ENCODE measurements at places on chromosomes 6 and 20.

- DNase-seq = peak; percentile 80
These were observed 41.1 kb upstream of the TMEM170B start for GRCh38 chr6:11496152-11497060.

DNA sequence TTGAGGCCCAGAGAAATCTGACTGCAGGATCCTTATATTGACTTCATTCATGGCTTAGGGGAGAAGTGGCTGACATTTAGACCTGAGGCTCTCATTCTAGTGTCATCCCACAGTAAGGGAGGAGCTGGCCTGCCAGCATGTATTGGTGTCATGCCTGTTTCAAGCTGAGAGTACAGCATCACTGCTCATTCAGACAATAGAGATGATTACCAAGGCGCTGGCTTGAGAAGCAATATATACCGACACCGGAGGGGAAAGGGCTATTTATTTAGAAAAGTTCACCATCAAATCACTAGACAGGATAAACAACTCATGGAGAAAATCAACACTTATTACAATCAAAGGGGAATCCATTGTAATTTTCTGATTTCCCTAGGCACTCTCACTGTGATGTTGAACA is 84.4 kb upstream of the HDAC2 start:
- no peak for DNase-seq

GRCh38 chr20:47164140-47164539 is 192.4 kb downstream of the ZMYND8 start:
- no peak for DNase-seq

GRCh38 chr6:26286168-26286877 is 78.7 kb upstream of the BTN3A2 start:
- DNase-seq = peak; percentile 44

DNA sequence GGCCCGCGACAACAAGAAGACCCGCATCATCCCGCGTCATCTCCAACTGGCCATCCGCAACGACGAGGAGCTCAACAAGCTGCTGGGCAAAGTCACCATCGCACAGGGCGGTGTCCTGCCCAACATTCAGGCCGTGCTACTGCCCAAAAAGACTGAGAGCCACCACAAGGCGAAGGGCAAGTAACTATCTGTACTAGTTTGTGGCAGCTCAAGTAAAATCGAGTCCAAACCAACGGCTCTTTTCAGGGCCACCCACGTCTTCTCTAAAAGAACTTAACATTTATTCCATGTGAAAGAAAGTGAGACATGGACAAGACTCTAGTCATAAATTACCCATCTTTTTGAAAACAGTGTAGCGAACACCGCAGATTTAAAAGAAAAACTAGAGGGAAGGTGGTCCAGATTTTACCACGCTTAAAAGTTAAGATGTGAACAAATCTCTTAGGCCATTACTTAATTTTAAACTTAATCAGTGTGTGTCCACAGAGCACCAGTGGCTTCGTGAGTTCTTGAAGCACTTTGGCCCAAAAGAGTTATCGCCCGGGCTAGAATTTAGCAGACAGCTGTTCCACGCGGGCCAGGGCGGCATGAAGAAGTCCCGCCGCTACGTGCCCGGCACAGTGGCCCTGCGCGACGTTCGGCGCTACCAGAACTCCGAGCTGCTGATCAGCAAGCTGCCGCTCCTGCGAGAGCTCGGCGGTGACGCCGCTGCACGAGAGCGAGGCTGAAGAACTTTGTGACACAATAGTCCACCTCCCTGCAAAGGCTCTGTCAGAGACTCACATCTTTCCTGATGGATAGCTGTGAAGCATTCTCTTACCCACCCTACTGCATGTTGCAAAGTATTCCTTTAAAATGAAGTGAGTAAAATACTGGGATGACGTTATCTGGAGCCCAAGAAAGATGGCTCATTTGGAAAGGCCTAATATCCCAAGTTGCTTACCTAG is 113.9 kb upstream of the PRSS16 start:
- DNase-seq = peak; percentile 42

- no peak for DNase-seq
These were observed 6.7 kb downstream of the MTCH1 start for GRCh38 chr6:36979347-36979742.

- no peak for DNase-seq
These were observed 118.4 kb downstream of the MYLK4 start for GRCh38 chr6:2632368-2632767.

DNA sequence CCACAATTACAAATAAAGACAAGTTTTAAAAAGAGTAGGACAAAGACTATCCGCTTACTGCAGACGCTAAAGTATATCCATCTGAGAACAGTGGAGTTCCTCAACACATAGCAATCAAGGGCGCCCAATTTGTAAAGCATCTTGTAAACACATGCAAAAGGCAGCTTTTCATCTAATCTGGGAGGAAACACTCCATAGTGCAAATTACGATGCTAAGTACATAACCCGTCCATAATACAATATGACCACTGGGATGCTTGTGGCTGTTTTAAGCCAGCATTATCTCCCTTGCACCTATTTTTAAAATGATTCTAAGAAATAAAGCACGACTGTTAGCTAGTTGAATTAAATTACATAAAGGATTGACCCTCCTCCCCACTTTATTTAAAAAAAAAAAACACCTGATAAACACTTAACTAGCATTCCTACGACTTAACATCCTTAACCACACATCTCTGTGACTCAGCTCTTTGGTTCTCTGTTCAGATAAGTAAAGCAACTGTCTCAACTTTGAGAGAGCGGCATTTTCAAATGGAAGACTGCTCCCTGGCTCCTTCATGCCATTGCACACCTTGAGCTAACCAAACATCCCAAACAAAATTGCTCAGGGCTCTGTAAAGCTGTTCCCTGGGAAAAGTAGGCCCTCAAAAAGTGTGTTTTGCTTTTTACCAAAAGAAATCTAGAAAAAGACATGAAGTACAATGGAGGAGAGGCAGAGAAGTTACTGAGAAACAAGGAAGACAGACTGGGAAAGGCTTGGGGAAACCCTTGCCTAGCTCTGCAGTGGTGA is 14.2 kb downstream of the SLC22A23 start:
- DNase-seq = no peak

DNA sequence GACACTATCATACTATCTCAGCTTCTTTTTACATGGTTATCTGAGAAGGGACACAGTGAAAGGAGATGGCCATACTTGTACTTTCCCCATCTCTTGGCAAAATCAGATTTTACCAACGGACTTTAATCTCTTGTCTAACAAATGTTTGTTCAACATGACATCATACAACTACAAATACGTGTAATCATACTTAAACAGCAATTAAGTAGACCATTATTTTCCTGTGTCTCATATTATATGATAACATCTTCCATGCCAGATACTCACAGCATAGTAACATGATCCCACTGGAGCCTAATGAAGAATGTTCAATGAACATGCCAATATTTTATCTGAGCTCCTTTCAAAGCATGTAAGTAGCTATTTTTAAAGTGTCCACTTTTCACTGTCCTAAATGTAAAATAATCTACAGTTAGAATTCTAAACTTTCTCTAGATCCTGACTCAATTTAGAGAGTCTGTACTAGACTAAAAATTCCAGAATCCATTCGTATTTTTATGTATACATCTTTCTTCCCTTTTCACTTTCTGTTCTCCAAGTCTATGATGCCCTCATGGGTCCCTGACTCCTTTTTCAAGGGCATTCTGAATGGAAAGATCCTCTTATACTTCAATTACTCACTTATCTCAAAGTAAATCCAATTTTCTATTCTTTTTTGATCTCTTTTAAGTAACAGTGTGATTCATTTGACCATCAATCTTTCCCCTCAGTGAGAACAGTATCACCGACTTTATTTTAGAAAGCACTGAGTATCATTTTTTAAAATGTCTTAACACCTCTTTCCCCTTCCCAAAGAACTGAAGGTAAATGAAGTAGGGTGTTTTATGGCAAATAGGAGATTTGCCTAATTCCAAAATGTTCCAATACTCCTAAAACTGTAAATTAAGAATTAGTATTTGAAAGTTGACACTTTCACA is 133.5 kb downstream of the CDK19 start:
- no peak for DNase-seq

- no peak for DNase-seq
These were observed 109.5 kb upstream of the CD93 start for GRCh38 chr20:23195636-23196035.

- no peak for DNase-seq
These were observed 31.7 kb upstream of the NTSR1 start for GRCh38 chr20:62676976-62677375.

DNA sequence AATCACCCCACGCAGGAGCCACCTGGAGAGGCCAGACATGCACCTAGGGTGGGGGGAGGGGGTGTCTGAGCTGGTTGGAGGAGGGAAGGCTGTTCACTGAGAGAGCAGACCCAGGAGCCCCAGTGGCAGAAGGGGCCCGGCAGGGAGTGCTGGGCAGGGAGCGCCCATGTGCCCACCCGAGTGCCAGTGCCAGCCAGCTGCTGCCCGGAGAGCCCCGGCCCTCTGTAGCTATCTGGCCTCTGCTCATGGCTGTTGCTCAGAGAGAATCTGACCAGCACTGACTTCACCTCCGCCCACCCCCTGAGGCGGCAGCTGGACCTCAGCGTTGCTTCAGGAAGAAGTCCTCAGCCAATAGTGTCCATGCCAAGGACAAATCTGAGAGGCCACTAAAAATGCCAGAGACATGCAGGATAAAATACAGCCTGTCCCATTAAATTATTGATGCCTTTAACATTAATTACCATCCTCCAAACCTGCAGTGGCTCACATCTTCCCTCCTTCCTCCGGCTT is 22.8 kb downstream of the SLC17A9 start:
- DNase-seq = no peak

- DNase-seq = no peak
These were observed 21.1 kb downstream of the GCNT2 start for GRCh38 chr6:10542213-10542612.

GRCh38 chr6:114008331-114008730 is 37.4 kb upstream of the HDAC2 start:
- no peak for DNase-seq

- DNase-seq = no peak
These were observed 920 bp downstream of the ZBTB12 start for GRCh38 chr6:31900917-31901414.

GRCh38 chr6:87182321-87182720 is 27.0 kb downstream of the ZNF292 start:
- DNase-seq = peak; percentile 13

- no peak for DNase-seq
These were observed 260.1 kb downstream of the BTBD3 start for GRCh38 chr20:12177657-12178293.

DNA sequence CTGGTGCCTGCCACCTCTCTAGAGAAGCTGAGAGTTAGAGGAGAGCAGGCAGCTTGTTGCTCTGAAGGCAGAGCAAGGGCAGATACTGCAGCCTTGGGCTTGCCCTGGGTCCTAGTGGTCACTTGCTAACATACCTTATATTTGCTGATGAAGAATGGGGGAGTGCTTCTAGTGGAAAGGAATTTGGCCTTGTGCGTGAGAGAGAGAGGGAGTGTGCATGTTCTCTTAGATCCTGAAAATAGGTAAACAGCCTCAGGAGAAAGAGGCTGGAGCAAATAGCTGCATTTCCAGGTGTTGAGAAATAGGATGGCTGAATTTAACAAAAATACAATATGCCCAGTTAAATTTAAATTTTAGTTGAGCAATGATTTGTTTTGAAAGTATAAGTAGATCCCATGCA is 724.5 kb upstream of the FLRT3 start:
- DNase-seq = no peak

GRCh38 chr6:33744001-33744848 is 2.5 kb downstream of the IP6K3 start:
- DNase-seq = peak; percentile 84

GRCh38 chr6:132101535-132101934 is 150.4 kb upstream of the CCN2 start:
- DNase-seq = no peak

DNA sequence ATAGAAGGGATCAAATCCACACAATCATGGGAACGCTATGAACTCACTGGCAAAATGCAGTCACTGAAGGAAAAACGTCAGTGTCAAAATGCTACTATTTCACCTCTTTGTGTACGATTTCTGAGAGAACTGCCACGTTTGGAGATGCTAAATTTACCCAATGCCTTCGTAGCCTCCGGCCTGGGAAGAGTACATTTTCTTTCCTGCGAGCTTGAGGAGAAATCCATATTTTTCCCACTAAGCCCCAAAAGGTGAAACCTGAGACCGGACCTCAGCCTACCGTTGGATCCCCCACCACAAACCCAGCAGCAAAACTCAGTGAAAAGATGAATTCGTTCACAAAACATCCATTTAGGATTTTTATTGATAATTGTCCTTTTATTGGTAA is 131.7 kb downstream of the GPX5 start:
- DNase-seq = no peak

DNA sequence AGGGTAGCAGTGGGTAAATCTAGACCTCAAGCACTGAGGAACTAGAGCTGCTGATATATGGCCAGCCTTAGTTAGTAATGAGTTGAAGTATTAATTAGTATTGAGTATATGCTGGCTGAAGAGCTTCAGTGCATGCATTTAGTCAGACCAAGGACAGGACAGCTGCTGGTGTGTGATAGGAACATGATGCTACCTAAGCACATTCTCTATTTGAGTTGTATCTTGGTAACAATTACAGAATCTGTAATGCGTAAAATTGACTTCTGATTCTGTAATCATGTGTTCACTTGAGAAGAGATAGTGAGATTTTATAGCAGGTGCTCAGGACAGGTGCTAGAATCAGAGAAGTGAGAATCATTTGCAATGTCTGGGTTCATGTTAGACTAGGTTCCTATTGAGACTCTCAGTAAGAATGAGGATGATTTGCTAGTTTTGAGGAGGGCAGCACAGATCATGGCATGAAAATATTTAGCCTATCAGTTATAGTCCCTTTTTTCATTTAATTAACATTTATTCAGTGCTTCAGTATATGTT is 369.4 kb upstream of the HS3ST5 start:
- DNase-seq = no peak

DNA sequence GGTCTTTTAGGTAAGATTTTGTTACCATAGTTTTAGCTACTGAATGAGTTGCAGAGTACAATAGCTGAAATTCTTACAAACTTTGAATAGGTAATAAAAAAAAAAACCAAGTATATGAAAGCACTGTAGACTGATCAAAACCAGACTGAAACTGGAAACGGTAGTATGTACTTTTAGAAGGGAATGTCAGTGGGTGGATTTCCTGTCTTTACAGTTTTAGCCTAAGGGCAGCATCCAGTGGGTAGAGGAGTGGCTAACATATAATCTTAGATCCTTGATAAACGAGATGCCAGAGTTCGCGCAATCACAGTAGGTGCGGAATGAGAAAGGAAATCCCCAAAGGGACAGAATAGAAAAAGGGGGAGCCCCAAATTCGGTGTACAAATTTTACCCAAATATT is 385.9 kb upstream of the RUNX2 start:
- no peak for DNase-seq

All from germinal center (tissue), 1 donor.